Right renal cortex interstitium (tissue), 3 donors: ENCODE measurements at places on chromosomes 2 and 18. TPM values are rescaled to one million over a fixed set of nuclear protein-coding genes. Genes with fewer than 3 reads are reported as not detected.
A peak's percentile ranks its signal among the peaks of the same experiment; 100 is the strongest.

DNA sequence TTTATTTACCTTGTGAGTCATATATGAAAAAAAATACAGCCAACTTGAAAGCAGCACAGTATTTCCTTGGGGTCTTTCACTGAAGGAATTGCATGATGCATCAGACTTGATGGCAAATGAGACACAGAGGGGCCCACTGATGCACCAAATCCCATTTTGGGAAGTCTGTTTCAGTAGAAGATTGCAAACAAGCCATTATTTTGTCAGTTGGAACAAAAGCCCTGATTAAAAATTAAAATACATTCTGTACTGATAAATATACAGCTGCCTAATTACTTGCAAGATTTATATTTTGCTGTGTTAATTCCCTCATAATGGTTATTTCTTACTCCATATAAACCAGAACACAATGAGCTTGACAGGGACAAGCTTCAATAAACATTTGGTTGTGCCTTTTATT, 370.4 kb downstream of the SUCLG1 start:
- DNase-seq = no peak

DNA sequence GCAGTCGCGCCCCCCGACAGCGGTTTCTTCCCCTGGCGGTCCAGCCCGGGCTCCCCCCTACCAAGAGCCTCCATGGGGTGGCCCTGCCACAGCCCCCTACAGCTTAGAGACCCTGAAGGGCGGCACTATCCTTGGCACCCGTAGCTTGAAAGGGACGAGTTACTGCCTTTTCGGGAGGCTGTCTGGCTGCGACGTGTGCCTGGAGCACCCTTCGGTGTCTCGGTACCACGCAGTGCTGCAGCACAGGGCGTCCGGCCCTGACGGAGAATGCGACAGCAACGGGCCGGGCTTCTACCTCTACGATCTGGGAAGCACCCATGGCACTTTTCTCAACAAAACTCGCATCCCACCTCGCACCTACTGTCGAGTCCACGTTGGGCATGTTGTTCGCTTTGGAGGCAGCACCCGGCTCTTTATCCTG, 475 bp downstream of the SLC4A1AP start:
- DNase-seq = no peak

- DNase-seq = no peak
These were observed 243.5 kb downstream of the ANAPC1 start for GRCh38 chr2:111640480-111640879.

- no peak for DNase-seq
These were observed 11.3 kb downstream of the GAD1 start for GRCh38 chr2:170827841-170828532.

GRCh38 chr2:233424154-233424951, 70.1 kb downstream of the DGKD start:
- DNase-seq = no peak

DNA sequence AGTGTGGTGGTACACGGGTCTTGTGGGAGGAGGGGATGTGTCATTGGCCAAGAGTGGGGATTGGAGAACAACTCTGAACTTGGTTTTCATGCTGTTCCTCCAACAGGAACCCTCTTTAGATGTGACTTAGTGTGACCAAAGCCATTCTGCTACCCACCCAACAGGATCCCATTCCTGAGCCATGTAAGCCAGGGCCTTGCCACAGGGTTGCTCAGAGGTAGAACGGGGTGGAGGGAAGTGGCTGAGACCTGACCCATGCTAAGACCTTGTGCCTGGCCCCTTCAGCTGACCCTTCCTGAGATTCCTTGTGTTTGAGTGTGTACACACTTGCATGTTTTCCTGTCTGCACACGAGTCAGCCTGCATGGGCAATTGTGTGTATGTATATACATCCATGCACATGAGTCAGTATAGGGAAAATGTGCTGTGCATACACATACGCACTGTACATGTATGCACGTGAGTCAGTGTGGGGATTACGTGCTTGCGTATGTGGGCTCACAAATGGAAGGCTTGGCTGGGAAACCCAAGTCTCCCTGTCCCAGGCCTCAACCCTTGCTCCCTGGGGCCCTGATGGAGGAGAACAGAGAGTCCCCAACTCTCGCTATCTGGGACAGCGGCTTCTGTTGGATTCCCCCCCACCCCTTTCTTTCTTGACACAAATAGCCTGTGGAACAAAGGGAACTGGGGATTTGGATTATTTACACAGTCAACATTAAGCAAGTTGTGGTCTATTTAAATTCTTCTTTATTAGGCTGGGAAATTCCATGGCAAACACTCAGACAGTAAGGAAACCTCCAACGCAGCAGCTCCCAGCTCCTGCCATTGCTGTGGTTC, 339.8 kb downstream of the DYSF start:
- no peak for DNase-seq

Gene SOWAHC
- 16.7 TPM for polyA plus RNA-seq

- DNase-seq = no peak
These were observed 289.6 kb downstream of the CDH2 start for GRCh38 chr18:27887287-27887686.

GRCh38 chr2:156339110-156339847, 6.8 kb upstream of the NR4A2 start:
- no peak for DNase-seq

GRCh38 chr2:236855866-236856847, 229.5 kb upstream of the COPS8 start:
- no peak for DNase-seq

Gene NETO1
- 0.91 TPM for polyA plus RNA-seq

Gene RPRM
- 2.4 TPM for polyA plus RNA-seq

- DNase-seq = no peak
These were observed 83.1 kb downstream of the TPO start for GRCh38 chr2:1496359-1496821.

DNA sequence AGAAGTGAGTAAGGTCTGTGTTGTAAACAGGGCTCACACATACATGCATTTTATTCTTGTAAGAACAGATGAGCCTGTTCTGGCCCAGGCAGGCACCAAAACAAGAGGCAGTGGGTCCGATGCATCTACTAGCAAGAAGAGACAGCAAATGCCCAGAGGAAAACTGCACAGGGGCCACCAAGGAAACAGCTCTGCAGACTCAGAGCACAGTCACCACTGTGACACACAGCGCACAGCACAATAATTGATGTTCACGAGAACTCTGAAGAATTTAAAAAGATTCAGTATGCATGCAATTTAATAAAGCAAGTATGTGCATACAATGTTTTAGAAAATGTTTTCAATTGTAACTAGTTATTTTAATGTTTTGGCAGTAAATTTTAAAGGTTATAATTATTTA, 24.8 kb downstream of the LONRF2 start:
- no peak for DNase-seq

DNA sequence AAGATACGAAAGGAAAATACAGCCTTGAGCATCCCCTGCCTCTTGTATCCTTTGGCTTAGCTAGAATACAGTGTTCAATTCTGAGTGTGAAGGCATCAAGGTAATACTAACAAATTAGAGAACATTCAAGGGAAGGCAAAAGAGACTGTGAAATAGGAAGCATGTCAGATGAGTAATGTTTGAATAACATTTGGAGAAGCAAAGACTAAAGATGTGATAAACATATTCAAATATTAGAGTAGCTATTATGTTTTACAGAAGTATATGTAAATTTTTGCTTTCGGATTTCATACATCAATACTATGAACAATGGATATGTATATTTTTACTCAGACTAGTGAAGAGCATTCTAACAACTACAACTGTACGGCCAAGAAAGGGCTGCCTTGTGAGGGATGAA, 161.7 kb upstream of the FN1 start:
- DNase-seq = no peak

Gene CIDEA
- not detected for polyA plus RNA-seq

GRCh38 chr2:214652473-214652872, 157.0 kb downstream of the BARD1 start:
- no peak for DNase-seq

GRCh38 chr2:199581935-199582360, 124.2 kb upstream of the SATB2 start:
- DNase-seq = no peak

Gene ARHGAP15
- polyA plus RNA-seq = 7.2 TPM

- no peak for DNase-seq
These were observed 4.9 kb downstream of the KIF1A start for GRCh38 chr2:240814946-240815760.

DNA sequence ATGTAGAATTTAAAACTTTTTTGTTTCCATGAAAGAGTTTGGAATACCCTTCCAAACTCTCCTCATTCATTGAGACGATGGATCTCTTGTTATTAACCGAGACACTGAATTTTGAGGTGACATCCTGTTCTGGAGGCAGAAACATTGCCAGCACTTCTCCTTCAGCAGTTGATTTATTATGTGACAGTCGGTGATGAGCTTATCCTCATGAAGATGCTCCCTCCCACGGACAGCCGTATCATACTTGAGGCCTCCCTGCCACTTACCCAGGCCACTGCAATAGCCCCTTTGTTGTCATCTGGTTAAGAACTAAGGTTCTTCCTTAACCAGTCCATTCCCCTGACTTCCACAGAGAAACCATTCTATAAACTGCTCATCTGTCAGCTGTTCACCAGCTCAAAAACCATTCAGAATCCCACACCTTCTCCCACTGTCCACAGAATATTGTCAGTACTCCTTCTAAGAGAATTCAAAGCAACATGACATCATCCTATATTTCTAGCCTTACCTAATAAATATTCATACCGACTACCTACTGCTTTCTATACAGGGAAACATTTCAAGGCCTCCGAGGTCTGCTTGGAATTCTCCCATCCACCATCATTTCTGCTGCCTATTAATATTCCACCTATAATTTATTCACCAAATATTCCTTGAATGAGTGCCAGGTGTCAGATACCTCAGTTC, 139.0 kb upstream of the TRIB2 start:
- DNase-seq = no peak

Gene CNGA3
- not detected for polyA plus RNA-seq

DNA sequence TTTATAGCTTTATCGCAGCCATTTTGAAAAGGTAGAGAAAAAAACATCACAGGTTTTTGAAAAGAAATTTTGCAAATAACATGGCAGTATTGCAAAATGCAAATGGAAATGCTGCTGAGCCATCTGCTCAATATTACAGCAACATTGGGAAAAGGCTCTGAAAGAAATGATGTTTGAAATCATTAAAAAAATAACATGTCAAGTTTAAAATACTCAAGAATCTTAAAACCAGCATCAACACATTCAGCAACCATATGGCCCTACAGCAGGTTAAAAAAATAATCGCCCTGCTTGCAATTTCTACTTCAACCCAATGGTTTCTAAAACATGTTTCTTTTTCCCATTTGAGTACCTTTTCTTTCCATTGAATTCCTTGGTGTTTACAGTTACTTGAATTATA, 289.4 kb downstream of the AFF3 start:
- no peak for DNase-seq

- no peak for DNase-seq
These were observed 16.0 kb upstream of the SPHKAP start for GRCh38 chr2:228197504-228197903.

- peak; percentile 10 for DNase-seq
These were observed 76.9 kb downstream of the NRXN1 start for GRCh38 chr2:50955081-50955480.

- DNase-seq = no peak
These were observed 255.4 kb upstream of the CHAC2 start for GRCh38 chr2:53512071-53512826.

DNA sequence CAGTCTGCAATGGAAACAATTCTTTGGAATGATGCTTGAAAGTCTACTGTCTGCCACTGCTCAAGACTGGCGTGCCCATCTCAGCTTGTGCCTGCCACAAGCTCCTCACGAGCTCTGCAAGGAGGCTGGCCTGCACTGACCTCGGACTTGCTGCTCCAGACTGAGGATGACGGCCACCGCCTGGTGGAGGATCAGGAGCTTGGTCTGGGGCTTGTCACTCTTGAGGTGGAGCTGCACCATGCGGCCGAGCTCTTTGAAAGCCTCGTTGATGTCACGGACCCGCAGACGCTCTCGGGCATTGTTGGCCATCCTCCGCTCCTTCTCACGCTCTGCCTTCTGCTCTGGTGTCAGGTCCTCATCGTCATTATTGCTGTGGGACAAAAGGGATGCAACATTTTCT, 269.4 kb upstream of the CCDC68 start:
- no peak for DNase-seq

DNA sequence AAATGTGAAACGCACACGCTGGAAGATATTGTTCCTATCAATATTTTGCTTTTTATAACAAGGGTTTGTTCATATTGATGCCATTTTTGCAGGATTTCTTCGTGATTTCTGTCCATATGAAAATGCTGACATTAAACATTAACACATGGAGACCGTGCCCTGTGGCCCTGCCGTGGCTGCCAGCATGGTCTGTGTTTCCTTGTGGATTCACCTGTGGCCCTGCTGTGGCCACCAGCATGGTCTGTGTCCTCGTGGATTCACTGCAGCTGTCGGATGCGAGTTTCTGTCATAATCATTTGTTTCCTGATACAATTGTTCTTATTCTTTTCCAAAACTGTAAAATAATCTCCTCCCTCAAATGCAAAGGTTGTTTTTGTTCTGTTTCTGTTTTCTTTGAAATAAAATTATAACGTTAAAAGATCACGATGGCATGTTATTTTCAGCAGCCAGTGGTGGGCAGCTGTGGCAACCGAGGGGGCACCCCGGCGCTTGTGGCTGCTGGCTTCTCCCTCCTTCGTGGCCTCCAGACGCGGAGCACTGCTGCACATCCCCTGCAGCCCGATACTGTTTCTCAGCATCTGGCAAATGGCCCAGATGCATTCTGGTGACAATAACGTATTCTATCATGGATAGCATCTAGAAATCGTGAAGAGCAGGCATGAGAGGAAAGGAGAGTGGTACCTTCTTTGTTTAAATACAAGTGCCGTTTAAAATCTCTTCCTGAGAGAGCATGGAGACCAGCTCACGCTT, 143.5 kb downstream of the PTGR3 start:
- no peak for DNase-seq

DNA sequence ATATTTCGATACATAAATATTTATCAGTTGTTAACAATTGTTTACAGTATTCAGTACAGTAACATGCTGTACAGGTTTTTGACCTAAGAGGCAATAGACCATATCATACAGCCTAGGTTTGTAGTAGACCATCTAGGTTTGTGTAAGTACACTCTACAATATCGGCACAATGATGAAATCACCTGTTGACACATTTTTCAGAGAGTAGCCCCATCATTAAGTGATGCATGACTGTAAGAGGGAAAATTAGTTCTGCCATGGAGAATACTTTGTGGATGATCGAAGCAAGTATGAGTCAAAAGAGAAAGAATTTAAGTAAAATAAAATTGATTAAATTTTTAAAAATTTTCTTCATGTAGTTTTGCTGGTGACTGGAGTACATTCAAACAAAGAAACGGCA, 32.6 kb downstream of the VIT start:
- no peak for DNase-seq

GRCh38 chr2:70861777-70862625, 26.4 kb upstream of the CD207 start:
- DNase-seq = peak; percentile 78
